ENCODE measurements at places on chromosomes 7 and 10.

DNA sequence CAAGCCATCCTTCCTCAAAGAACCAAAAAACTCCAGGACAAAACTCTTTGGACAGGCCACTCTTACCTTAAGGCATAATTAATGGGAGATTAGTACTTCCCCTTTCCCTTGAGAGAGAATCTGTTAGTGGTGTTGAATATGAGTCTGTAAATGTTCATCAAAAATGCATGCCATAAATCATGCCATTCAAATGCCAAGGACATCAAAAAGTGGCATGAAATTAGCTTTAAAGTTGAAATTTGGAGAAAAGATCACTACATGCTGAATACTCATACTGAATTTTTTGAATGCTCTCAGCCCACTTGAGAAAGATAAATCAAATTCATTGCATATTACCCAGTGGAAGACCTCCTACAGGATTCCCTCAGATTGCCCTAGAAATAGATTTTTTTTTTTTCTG lies 6.7 kb downstream of the NRCAM start:
- no peak for DNase-seq

GRCh38 chr7:140423501-140423900 lies 19.6 kb downstream of the RAB19 start:
- no peak for DNase-seq

- DNase-seq: no peak
Observed at GRCh38 chr7:11910253-11910652, 78.3 kb upstream of the THSD7A start.

DNA sequence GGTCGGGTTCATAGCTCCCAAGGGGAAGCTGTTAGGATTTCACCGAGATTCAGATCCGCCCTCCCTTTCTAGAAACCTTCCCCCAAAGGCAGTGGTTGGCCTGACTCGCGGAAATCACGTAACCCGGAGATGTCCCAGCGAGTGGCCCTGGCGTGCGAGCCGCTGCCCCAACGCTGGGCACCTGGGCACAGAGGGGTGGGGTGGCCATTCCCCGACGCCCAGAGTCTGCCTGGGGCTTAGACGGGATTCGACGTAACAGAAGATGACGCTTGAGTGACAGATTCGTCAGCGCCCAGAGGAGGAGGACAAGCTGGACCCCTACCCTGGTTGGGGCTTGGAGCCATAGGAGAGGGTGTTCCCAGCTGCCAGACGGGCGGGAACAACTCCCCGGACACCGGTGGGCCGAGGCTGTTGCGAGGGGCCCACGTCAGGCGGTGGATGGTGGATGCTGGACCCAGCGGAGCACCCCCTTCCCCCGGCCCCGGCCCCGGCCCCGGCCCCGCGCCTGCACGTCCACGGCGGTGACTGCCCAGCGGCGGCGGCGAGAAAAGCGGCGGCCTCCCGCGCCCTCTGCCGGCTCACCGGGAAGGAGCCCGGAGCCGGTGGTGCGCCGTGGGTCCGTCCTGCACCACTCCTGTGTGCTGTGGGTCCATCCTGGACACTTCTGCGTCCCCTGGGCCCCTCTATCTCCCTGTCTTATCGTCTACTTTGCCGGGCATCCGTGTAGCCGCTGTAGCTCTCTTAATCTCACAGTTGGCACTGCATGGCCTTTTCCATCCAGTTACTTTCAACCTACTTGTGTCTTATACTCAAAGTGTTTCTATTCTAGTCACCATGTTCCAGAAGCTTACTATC lies 35.4 kb upstream of the KNDC1 start:
- no peak for DNase-seq

- DNase-seq: no peak
Observed at GRCh38 chr7:111330235-111330523, 232.1 kb downstream of the IMMP2L start.

GRCh38 chr7:139936760-139937310 lies 107.8 kb downstream of the TBXAS1 start:
- DNase-seq: no peak
